ENCODE measurements at places on chromosomes 6 and 20. TPM values are rescaled to one million over a fixed set of nuclear protein-coding genes. Genes with fewer than 3 reads are reported as not detected.
A peak's percentile ranks its signal among the peaks of the same experiment; 100 is the strongest.

The CLPSL1 gene
- total RNA-seq = not detected

The RRP36 gene
- total RNA-seq = 89.9 TPM

DNA sequence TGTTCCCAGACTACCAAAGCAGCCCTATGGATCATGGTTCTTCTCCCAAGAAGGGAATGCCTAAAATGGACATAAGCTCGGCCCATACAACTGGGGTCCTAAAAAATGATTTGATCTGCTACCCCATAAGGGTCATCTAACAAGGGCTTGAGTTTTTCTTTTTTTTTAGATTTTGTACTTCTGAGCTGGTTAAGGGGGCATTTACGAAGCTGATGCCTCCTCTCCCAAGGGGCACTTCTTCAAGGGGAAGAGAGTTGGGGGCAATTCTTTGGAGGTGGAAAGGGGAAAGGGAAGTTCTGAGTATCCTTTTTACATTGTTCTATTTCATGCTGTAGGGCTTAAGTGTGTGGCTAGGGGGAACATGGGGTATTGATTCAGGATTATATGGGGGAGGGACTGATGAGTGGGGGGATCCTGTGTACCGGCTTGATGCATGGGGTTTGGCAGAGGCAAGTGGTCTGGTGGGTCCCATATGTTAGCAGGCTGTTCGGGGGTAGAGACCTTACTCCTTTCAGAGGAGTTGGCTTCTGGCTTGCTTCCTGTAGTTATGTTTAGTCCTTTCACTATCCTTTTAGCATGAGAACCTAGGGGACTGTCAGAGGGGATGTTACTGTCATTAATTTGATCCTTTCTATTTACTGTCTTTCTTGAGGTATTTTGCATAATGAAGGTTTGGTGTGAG, 8.1 kb upstream of the ZNFX1 start:
- no peak for DNase-seq
- H3K4me1 ChIP-seq = peaks cover 90% of the 10 kb centered on the region
- peak overlapping the region; percentile 99 for H3K4me3 ChIP-seq
- no peaks in the 10 kb centered on the region for H3K27me3 ChIP-seq
- peak overlapping the region; percentile 16 for H3K27ac ChIP-seq

DNA sequence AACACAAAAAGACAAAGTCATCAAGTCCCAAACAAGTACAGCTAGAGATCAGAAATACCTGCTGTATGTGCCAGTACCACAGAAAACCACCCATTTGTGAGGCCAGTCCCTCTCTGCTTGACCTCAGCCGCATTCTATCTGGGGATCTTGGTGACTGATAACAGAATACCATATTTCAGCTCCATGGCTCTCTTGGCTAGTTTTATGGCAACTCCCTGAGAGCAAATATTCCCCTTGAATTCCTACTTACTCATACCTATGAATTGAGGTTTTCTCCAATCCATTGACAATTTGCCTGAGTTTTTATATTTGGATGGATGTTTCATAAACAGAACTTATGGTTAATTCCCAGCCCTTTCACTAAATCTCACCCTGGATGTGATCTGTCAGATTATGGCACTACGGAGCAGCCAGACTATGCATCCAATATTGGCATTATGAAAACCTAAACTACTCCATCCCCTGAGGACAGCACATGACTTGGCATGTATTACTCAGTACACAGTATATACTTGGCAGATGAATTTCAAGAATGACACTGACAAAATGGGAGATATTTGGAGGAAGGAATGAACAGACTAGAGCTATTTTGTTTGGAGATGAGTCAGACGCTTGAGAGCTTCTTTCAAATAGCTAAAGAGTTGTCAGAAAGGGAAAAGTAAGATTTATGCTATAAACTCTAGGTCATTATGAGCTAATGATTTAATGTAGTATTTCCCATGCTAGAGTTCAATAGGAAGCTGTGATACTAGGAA, 95.7 kb downstream of the PRDM1 start:
- DNase-seq = no peak
- peak overlapping the region; percentile 25 for H3K27ac ChIP-seq
- H3K36me3 ChIP-seq = peaks cover 26% of the 10 kb centered on the region
- H3K27me3 ChIP-seq = no peaks in the 10 kb centered on the region
- peaks cover 52% of the 10 kb centered on the region for H3K4me1 ChIP-seq

GRCh38 chr20:7029019-7029418, 261.5 kb downstream of the BMP2 start:
- no peaks in the 10 kb centered on the region for H3K4me1 ChIP-seq
- H3K4me3 ChIP-seq = no peak overlapping the region
- no peak for DNase-seq
